ENCODE measurements at places on chromosomes 5 and 9.
A peak's percentile ranks its signal among the peaks of the same experiment; 100 is the strongest.

- no peak for DNase-seq
Measured at GRCh38 chr5:162174358-162174974, 106.9 kb downstream of the GABRG2 start.

DNA sequence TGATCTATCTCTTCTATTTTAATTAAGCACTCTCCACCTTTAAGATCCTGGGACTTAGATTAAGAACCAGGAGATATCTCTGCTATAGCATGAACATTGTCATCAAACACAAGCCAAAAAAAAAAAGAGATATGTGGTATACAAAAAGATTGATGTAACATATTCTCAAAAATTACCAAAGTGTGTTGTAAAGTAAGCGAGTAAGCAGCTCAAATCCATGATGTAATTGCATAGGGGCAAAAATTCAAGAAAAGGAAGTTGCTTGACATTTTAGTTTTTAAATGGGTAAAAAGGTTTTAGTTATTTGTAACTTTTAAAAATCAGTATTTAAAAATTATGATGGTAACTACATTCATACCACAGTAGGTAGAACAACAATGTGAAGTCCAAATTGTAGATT lies 40.7 kb downstream of the CNTRL start:
- no peak for DNase-seq

DNA sequence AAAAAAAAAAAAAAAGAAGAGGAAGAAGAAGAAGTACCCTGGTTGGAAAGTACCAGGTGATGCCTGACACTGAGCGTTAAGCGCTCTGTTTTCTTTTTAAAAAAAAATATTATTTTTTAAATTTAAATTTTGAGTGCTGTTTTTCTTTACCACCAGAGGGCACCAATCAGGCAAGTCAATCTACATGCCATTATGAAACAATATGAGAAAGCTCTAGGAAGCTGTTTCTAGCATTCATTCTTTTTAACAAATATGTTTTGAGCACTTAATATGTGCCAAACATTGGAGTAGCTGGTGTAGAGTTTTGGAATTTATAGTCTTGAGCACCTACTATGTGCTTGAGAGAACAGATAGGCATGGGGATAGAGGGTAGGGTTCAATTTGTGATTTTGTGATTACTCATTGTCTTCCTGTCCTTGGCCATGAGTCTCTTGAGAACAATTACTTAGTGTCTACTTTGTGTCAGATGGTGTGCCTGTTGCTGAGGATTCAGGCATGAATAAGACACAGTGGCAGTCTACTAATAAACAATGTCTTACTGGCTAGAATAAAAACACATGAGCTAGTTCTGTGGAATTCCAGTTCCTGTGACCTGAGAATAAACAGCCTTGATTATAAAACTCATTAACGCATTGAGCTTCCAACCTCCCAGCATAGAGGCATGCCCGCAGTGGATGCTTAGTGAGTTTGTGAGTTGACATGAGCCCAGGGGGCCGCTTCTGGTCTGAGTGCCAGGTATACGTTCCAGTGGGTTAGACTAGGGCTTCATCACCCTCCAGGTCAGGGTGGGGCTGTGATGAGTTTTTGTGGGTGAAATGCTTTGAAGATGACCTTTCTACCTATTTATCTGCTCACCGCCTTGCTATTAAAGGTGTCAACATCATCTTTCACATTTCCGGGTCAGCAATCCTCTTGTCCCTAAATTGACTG lies 3.0 kb upstream of the UBE2R2 start:
- no peak for DNase-seq

DNA sequence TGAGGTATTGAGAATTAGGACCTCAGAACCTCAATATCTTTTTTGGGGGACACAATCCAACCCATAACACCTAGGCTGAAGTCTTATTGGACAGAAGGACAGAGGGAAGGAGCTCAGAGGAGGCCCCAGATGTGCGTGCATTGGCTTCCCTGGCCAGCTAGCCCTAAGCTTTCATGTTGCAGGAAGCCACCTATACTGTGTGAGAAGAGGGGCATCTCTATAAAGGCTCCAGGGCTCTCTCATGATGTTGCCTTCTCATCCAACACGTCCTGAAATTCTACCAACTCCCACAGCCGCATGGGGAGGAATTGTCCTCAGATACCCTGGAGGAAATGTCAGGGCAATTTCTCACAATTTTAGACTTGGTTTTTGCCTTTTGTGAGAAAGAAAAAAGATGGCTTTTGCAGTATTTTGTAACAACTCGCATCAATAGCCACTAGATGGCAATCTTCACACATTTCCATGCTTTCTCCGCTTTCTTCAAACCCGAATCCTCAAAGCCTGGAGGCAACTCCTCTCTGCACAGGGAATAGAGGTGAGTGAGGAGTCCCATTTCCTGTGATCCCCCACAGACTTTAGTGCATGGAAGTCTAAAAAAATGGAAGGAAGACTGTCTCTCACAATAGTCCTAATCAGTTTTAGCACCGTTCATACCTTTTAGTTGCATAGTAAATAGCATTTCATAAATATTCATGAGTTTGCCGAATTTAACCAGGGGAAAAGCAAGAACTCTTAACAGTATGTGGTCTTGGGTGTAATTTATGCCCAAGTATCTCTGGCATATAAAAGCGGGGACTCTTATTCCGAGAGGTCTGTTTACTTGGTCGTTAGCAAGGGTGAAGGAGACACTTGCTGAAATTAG lies 7.4 kb upstream of the PPP3R2 start:
- DNase-seq: no peak

GRCh38 chr5:157431544-157432200 lies 28.3 kb upstream of the NIPAL4 start:
- DNase-seq: no peak

GRCh38 chr9:113593682-113594281 lies 130.3 kb downstream of the RGS3 start:
- DNase-seq: no peak

GRCh38 chr5:134878403-134878802 lies 4.2 kb downstream of the TXNDC15 start:
- DNase-seq: no peak

DNA sequence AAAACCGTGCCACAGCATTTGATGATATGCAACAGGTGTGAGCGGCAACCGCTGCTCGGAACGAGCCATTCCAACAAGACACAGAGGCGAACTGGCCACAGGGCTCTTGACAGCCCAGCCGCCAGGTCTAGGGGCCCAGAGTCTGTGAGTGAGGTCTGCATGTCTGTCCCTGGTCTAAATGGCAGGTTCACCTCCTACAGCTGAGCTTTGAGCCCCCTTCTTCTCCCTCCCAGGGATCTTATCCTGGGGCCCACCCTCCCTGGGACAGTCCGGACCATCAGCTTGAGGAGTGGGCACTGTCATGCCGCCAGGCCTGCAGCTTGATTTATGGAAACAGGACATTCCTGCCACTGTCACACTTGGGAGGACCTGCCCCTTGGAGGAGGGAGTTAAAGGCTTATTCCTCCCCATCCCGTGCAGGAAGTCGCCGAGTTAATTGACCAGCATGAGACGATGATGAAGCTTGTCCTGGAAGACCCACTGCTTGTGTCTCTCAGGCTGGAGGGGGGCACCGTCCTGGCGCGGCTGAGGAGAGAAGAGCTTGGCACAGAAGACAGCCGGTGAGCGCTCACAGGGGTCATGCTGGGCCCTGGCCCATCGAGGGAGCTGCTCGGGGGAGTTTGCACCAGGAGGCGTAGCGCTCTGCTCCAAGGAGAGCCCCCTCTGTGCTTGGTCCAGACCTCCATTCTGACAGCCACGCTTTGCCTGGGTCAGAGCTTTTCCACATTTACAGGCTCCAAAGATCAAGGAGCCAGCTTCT lies 35.5 kb upstream of the LRRC14B start:
- DNase-seq: no peak

DNA sequence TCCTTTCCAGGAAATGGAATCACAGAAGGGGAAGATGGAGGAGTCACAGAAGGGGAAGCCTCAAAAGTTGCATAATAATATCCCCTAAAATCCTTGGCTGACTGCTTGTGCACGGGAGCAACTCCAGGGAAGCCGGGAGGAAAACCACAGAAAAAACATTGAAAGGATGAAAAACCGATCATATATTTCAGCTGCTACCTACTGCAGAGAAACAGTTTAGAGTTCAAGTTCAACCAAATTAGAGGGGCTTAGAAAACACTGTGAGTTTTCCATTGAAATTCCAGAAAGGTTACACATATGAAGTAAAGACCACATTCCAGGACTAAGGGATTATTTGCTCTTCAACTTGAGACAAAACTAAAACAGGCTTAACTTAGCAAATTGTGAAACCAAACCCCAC lies 37.6 kb upstream of the MTAP start:
- no peak for DNase-seq

- no peak for DNase-seq
Measured at GRCh38 chr9:3477236-3477834, 48.5 kb downstream of the RFX3 start.

GRCh38 chr5:38776149-38776896 lies 69.5 kb upstream of the OSMR start:
- no peak for DNase-seq

GRCh38 chr5:177540438-177540837 lies 13.9 kb downstream of the FAM193B start:
- no peak for DNase-seq

GRCh38 chr9:20355022-20355421 lies 267.3 kb downstream of the MLLT3 start:
- DNase-seq: no peak

- no peak for DNase-seq
Measured at GRCh38 chr9:103803245-103803644, 290.9 kb upstream of the SMC2 start.

- peak; percentile 44 for DNase-seq
Measured at GRCh38 chr5:79857714-79858409, 133.2 kb downstream of the MTX3 start.

DNA sequence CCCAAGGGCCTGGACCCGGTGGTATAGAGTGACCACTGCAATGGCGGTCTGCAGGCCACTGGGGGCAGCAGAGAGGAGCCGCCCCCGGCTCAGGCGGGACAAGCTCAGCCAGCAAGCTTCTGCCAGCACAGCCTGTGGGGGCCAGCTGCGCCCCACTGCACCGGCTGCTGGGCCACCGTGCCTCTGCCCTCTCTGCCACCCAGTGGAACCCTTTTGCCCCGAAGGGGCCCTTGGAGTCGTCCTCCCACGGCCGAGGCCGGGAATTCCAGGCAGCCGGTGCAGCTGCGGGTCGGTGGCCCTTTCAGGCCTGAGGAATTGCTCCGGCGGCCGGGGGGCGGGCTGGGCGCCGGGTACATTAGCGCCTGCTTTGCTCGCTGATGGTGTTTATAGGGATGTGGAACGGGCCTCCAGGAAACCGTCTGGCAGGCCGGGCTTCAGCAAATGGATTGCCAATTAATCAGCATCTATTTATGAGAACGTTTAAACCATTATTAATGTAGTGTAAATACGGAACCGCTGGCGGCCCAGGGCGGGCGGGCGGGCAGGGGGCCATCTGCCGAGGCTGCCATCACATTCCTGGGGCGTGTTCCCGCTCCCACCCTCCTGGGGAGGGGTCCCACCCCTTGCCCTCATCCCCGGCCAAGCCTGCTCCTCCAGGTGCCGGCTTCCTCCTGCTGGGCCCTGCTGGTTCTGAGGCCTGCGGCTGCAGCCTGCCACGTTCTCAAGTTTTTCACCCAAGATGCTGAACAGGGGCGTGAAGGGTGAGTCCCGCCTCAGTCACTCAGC lies 127.4 kb downstream of the BARX1 start:
- DNase-seq: no peak

DNA sequence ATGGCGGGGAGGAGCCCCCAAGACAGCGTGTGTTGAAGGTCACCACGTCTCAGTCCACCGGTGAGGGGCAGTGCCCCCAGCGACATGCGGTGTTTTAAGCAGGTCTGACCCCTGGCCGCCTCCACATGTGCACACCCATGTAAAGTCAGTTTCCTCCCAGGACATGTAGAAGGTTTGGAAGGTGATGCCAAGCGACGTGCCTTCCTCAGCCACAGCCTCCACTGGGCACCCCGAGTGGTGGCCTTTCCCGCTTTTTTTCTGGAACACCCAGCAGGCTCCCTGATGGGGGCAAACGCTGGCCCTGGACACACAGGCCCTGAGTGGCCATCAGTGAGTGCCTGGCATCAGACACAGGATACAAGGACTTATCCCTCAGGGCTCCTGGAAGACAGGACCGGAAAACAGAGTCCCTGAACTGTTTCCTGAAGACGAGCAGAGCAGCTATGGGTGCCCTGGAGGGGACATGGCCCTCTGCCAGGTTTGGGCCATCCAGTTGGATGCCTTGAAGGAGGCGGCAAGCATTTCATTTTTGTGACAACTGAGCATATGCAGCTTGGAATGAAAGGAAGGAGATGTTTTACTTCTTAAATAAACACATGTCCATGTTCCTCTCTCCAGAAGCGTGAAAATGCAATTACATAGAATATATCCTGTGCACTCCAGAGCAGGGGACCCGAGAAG lies 275.8 kb upstream of the IRX2 start:
- no peak for DNase-seq

- DNase-seq: no peak
Measured at GRCh38 chr5:24649531-24649930, 4.8 kb upstream of the CDH10 start.

DNA sequence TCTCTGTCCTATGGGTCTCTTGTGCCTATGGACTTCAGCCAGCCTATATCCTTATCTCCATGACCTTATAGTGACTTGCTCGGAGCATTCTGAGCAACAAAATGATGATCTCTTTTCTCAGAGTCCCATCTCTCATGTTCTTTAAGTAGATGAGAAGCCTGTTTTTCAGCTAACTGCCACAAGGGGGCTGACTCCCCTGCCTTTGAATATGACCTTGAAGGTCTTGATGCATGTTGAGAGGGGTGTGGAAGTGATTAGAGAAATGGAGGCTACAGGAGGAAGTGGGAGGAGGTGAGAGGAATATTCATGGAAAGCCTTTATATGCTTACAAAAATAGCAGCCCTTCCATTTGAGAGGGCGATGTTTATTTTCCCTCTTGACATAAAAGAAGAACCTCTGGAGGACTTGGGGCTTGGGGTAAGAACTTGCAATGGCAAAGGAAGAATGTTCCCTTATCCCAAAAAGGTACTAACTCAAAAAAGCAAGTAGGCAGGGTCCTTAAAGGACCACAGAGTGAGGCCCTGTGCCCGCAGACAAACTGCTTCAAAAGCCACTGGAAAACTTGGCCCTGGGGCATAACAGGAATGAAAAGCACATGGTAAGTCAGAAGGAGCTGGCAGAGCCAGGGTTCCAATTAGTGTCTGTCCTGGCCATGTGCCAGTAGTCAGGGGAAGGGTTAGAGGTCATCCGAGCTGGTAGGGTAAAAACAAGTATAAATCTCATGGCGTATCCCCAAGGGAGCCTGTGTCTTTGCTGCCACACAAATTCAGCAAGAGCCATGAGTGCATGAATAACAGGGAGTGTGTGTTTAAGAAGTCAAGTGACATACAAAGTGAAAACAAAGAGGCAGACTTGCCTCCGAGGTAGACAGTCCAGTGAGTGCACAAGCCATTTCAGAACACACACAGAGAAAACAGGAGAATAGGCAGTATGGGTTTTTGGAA lies 39.1 kb downstream of the FGD3 start:
- DNase-seq: no peak

All from stimulated activated CD4-positive, alpha-beta T cell treated with anti-CD3 and anti-CD28 coated beads, Interleukin-15, amount 100 ng/mL, for 48 hours (primary cell).